ENCODE measurements at places on chromosomes 11 and 22.

- DNase-seq = no peak
Measured at GRCh38 chr11:134460881-134461280, 48.8 kb upstream of the B3GAT1 start.

DNA sequence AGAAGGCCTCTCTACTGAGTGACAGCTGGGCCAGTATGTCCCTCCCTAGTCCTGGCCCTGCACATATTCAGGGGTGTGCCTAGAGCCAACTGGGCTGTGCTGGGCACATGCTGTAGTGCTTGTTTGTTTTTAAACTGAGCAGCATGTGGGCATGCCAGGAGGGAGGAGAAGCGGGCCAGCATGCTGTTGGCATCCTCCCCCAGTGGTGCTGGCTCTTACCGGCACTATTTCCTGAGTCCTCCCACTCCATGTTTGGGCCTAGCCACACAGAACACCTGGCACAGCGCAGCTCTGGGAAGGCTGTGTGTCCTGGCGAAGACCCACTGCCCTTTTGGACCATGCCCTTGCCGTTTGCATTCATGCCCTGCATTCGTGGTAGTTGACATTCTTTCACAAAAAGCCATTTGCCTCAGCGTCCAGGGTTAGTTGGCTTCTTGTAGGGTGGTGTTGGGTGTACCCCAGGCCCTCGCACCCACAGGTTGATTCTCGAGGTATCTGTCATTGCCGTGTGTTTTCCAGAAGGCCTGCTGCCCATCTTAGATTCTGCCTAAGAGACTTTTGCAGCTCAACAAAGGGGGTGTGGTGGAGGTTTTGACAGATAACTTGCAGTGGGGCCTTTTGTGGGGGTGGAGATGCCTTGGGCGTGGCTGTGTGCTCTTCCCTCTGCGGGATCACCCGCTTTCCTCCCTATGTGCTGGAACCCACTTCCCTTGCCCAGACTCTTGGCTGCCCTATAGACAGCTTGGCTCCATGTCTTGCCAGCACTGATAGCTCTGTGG is 13.6 kb downstream of the DGCR8 start:
- no peak for DNase-seq

DNA sequence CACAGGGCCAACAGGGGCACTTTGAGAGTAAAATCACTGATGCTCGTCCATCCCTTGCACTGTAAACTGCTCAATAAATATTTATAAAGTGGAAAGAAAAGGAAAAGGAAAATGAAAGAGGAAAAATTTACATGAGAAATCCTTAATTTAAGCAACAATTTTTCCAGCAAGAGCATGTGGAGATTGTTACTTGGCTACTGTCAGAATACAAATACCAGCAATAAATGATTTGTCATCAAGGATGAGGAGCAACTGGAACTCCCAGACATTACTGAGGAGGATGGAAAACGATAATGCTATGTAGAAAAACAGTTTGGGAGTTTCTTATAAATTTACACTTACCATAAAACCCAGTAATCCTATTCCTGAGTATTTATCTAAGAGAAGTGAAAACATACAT is 123.0 kb downstream of the SGSM3 start:
- no peak for DNase-seq

DNA sequence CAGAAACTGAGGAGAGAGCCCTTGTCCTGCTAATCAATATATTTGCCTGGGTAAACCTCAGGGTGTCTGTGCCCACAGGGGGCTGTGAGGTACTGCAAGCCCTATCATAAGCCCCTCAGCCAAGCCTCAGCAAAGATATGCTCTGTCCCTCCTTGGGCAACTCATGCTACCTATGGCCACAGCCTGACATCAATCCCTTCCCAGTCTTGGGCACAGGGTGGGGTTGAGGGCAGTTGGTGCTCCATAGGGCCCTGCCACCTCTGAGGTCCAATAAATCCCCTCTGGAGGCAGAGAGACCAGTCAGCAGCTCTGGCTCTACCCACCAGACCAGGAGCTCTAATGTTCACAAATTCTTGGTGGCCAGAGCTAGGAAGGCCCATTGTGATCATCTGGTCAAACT is 23.8 kb downstream of the TPBGL start:
- DNase-seq = no peak

DNA sequence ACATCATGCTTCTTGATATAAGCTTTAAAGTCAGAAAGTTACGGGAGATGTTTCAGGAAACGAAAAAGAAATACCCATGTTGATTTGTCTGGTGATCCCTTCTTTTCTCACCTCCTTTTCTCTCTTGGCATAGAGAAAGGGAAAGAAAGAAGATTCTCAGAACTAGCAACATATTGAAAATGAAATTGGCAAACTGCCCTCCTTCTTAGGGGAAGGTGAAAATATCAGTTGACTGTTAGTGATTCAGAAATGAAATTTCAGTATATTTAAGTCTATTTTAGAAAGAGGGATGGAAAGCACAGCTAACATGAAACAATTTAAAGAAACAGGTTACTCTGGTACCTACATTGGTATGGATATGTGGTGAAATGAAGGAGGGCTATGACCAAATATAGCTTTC is 918.1 kb downstream of the METTL15 start:
- no peak for DNase-seq

GRCh38 chr11:128764424-128765095 is 70.7 kb downstream of the FLI1 start:
- DNase-seq = no peak

Measured in fibroblast of skin of scalp (primary cell).